Stimulated activated CD8-positive, alpha-beta memory T cell treated with anti-CD3 and anti-CD28 coated beads, Interleukin-15, amount 100 ng/mL, for 1 hour (primary cell): ENCODE measurements at places on chromosomes 16 and 17.

- DNase-seq: no peak
Measured at GRCh38 chr17:56679777-56680422, 86.4 kb downstream of the NOG start.

GRCh38 chr16:52549011-52549692, 2.2 kb upstream of the TOX3 start:
- no peak for DNase-seq

DNA sequence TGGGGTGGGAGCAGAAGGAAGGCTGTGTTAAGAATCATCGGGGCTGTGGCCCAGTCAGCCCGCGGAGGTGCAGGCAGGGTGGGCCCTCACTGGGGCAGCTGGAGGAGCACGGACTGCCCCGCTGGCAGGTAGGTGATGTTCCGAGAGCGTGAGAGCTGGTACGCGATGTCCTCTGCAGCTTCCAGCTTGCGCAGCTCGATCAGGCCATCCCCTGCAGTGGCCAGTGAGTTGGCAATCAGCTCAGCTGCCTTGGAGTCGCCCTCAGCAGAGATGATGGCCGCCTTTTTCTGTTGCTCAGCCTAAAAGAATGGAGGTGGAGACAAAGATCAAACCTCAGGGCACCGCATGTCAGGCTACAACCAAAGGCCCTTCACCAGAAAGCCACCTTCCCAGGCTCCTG, 9.8 kb downstream of the PHB1 start:
- no peak for DNase-seq

DNA sequence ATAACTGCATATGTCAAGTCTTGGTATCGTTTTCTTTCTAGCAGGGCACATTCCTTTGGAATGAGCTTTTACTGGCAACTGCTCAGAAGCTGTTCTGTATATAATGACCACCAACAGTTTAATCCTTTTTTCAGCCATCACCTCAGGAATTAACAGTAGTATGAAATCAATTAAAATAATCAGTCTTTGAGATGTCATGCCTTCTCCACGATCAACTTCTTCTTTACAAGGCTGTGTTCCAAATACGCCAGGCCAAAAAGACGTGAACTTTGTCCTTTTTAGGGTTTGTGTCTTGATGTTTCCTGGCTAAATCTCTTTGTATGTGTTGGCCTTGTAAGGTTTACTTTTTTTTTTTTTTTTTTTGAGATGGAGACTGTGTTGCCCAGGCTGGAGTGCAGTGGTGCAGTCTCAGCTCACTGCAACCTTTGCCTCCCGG, 54.9 kb downstream of the ABCC1 start:
- DNase-seq: no peak

DNA sequence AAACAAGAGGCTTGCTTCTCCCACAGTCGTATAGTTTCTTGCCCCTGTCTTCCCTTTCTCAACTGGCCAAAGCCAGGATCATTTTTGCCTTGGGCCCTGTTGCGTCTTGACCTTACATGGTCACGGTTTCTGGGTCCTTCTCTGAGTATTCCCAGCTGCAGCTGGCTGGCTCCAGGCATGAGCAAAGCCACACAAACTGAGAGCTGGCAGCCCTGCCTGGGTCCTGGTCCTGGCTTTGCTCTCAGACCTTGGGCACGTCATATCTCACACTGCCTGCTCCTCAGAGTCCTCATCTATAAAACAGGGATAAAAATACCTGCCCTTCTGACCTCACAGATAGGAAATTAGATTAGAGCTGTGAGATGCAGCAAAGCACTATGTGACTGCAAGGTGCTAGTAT, 277.6 kb downstream of the CBLN1 start:
- DNase-seq: no peak

DNA sequence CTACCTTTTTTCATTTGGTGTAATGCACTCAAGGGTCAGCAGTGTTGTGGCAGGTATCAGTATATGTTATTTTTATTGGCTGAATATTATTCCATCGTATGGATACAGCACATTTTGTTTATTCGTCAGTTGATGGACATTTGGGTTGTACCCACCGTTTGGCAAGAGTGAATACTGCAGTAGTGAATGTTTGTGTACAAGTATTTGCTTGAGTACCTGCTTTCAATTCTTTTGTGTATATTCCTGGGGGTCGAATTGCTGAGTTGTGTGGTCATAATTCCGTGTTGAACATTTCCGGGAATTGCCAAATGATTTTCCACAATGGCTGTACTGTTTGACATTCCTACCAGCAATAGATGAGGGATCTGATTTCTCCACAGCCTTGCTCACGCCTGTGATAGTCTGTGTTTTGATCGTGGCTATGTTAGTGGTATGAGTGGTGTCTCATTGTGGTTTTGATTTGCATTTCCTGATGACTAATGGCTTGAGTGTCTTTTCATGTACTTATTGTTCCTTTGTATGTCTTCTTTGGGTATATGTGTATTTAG, 108.4 kb downstream of the OR1D5 start:
- no peak for DNase-seq

DNA sequence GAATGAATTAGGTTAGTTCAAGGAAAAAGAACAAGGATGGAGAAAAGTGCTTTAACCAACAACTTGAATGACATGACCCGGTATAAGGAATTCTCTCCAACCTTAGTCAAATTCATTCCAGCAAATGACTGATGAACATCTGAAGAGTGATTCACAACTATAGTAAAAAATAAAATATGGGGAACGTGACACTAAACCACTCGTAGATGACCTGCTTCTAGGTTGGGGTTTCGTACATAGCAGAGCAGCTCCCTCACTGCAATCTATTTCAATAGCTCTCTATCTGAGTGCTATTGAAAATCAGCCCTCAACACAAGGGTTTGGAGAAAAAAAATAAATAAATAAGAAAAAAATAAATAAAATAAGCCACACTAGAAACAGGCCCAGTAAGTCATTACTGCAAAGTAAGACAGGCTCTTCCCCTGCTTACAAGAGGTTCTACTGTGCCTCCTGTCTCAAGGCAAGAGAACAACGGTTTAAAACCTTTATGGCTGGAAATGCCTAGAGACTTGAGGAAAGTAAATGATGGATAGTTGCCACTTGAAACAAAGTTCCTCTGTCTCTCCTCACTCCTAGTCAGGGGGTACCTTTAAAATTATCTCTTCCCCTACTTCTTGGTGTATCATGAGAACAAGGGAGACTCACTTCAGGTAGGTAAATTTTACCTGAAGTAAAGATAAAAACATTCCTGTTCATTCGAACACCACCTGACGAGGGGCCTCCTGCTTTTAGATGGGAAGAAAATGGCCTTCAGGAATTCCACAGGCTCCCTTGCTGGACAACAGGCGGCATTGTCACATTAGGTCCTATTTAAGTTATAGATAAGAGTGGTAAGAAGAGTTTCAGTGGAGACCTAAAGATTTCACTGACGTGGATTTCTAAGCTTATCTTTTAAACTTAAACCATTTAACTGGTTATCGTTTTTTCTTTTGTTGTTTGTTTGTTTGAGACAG, 20.5 kb downstream of the COG7 start:
- no peak for DNase-seq

DNA sequence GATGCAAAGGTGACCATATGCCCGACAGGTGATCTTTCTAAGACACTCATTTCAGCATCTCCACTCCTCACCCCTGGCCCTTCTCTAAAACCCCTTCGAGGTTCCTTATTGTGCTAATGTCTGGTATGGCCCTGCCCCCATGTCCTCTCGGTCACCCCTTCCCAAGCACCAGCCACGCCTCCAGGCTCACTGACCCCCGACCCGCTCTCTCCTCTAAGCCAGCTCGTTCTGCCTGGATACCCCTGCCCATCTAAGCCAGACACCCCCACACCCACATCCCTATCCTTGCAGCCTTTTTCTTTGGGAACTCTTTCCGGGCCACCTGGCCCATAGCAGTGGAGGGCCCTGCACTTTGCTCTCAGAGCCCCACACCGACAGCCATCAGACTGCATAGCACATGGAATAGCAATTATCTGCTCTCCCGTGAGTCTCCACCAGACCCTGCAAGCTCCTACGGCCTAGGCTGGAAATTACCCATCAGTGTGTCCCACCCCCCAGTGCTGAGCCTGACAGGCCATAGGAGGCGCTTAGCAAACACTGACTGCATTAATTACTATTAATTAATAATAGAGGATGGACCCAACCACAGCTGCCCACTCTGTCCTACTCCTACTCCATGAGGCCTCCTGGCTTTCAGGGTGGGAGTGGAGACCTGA, 176.7 kb downstream of the TMEM132E start:
- DNase-seq: no peak

DNA sequence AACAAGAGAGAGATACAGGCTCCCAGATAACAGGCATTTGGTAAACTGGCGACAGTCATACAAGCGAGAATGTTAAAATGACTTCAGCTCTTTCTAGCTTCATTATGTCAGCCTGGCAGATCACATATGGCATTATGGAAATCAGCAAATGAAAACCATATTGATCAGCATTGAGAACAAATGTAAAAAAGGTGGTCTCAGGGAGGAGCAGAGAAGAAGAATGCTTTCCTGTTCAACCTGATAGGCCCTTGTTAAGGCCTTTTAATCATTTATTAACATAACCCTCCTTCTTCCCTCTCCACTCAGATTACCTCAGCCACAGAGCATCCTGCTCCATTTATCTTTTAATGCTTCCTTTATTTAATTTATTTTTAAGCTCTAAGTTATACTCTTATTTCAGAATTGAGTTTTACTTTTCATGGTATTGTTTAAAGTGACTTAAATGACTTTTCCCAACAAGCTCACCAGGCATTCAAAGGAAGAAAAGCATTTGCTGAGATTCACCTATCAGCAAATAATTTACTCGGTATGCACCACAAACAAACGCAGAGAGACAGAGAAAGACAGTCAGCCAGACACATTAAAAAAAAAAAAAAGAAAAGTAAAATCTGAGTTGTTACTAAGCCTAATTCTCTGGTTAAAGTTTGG, 243.9 kb upstream of the TBX2 start:
- no peak for DNase-seq

DNA sequence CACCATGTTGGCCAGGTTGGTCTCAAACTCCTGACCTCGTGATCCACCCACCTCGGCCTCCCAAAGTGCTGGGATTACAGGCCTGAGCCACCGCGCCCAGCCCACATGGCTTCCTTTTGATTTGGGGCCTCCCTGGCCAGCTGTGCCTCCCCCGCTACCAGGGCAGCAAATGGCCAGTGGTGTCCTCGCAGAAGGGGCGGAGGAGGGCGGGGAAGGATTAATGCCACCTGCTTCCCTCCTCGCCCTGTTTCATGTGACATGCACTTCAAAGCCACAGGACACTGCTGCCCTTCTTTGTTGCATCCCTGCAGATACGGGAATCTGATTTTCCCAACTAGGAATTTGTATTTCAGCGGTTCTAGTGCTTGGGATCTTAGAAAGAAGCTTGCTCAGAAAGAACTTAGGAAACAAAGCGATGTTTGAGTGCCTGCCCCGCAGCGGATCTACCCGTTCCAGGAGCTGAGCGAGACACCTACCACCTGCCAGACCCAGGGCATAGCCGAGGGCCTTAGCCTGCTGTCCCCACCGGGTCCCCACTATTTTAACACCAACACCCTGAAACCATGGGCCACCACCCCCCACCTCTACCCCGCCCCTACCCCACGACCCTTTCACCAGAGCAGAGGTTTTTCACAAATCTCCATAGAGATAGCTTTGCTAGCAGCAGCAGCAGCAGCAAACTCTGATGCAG, 37.7 kb upstream of the CCDC182 start:
- DNase-seq: no peak

- DNase-seq: no peak
Measured at GRCh38 chr17:62807812-62808575, at the start of gene MARCHF10. TSS of gene MARCHF10 (minus strand) at chr17:62808314. CDS start at chr17:62801735, 6,579 bp downstream.

DNA sequence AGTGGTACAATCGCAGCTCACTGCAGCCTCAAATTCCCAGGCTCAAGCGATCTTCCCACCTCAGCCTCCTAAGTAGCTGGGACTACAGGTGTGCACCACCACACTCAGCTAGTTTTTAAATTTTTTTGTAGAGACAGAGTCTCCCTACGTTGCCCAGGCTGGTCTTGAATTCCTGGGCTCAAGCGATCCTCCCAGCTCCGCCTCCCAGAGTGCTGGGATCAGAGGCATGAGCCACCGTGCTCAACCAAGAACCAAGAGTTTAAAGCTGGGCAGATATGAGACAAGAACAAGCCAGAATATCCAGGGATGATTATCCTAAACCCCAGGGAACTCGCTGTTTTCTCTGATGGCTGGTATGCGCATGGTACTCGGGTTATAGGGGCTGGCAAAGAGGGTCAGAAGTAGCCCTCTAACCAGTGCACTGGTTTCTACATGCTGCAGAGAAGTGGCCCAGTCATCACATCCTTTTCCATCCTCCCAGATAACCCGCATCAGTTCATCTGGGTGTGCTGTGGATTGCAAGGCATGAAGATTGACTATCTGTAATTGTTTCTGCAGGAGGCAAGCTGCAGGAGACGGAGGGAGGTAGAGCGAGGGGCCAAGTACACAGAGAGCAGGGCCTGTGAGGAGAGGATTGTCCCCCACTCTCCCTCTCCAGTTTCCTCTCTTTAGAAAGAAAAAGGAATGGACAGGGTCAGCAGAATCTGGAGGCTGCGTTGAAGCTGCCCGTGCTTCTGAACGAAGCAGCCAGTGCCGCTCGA, 33.6 kb upstream of the TOB1 start:
- DNase-seq: no peak

GRCh38 chr17:70080541-70081347, 5.7 kb downstream of the KCNJ16 start:
- DNase-seq: no peak

- DNase-seq: no peak
Measured at GRCh38 chr16:85711982-85712587, 23.3 kb upstream of the GINS2 start.

DNA sequence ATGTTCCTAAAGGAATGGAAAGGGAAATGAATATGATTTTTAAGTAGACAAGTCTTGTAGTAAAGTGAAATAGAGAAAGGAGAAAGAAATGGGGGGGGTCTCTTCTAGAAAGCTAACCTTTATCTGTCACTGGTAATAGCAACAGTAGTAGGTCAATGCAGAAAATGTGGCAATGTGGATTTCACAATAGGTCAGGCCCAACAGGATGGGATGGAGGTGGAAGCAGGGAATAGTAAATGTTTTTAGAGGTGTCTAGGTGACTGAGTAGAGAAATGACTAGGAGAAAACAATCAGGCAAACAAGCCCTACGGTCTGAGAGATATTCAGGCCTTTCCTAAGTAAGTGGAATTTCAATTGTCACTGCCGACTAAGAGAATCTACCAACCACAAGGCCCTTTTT, 6.0 kb upstream of the RSKR start:
- DNase-seq: no peak

DNA sequence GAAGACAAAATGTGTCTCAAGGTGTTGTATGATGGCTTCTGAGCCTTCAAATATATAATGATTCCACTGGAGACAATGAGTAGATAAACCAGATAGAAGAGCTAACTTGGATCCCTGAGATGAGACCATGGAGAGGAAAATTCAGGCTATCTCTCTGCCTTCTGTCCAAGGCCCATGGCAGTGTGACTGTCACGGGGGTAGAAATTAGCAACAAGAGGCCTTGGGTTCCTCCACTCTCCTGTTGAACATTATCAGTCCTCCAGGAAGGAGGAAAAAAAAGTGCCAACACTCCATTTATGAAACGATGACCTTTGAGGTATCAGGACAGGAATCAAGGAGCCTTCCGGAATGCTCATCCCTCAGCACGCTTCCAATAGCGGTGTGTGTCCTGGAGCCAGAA, 75.2 kb downstream of the WWP2 start:
- no peak for DNase-seq
